ENCODE measurements at places on chromosomes 1 and 21. TPM values are rescaled to one million over a fixed set of nuclear protein-coding genes. Genes with fewer than 3 reads are reported as not detected.

DNA sequence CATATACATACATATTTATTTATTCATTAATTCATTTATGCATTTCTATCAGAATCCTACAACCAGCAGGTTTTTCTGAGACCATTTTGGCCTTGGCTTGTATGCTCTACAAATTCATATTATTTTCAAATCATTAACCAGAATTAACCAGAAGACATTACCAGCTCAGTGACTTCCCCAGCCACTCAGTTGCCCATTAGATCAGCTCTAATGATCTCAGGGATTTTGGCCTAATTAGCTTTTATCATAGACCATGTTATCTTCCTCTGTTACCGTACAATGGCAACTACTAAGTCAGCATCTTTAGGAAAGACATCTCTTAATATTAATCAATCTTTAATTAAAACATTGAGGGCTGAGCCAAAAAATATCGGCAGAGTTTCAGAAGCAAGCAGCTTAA is 90.3 kb upstream of the BMP8A start:
- no peak for DNase-seq
- H3K36me3 ChIP-seq: no peaks in the 10 kb centered on the region
- no peak overlapping the region for H3K27ac ChIP-seq
- H3K27me3 ChIP-seq: no peaks in the 10 kb centered on the region

DNA sequence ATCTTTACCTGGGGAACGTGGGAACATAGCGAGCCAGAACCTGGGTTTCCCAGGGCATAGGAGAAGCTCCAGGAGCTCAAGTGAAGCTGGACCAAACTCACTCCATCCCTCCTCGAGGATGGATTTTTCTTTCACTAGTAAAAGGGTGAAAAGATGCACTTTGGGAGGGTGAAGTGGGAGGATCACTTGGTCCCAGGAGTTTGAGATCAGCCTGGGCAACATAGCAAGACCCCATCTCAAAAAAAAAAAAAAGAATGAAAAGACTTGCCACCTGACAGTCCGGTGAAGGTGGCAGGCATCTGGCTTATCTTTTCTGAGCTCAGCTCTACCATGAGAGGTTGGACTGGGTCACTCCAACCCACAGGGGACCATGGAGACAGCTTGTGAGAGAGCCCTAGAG is 42.3 kb downstream of the CHAF1B start:
- no peaks in the 10 kb centered on the region for H3K36me3 ChIP-seq
- no peak for DNase-seq
- H3K27ac ChIP-seq: no peak overlapping the region

DNA sequence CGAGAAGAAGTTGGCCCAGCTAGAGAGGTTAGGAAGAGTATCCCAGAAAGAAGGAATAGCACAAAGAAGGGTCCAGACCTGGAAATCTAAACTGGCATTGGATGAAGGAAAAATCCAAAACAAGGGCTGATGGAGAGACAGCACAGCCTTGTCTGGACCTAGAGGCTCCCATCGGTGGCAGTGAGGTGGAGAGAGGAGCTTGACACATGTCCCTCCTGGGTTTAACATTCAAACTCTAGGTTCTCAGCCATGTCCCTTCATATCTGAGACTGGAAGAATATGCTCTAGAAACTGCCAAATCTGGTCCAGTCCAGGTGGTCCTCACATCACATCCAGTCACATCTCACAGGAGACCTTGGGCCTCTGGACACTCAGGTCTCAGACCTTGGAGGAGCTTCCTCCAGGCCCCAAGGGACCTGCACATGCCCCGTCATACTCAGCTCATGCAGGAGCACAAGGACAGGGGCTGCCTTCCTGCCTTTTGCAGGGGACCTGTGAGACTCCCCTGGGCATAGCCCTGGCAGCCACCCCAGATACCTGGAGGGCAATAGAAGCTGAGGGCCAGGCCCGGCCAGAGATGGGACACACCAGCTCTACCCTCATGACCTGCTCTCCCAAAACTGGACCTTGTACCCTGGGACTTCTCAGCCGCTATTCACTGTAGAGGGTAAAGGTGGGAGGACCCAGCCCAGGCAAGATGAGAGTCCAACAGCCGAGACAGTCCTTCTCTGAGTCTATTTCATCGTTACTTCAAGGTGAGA is 7.5 kb downstream of the TMEM125 start:
- peaks cover 12% of the 10 kb centered on the region for H3K4me1 ChIP-seq
- no peak overlapping the region for H3K4me3 ChIP-seq
- peak overlapping the region; percentile 21 for H3K27ac ChIP-seq
- no peaks in the 10 kb centered on the region for H3K36me3 ChIP-seq
- H3K27me3 ChIP-seq: no peaks in the 10 kb centered on the region

GRCh38 chr1:91091812-91092211 is 70.0 kb upstream of the ZNF644 start:
- no peaks in the 10 kb centered on the region for H3K36me3 ChIP-seq
- no peak overlapping the region for H3K27ac ChIP-seq
- no peaks in the 10 kb centered on the region for H3K4me1 ChIP-seq
- no peaks in the 10 kb centered on the region for H3K27me3 ChIP-seq
- no peak overlapping the region for H3K4me3 ChIP-seq

GRCh38 chr1:241237873-241238272 is 119.1 kb downstream of the RGS7 start:
- no peak overlapping the region for H3K27ac ChIP-seq
- DNase-seq: no peak
- H3K36me3 ChIP-seq: no peaks in the 10 kb centered on the region
- no peaks in the 10 kb centered on the region for H3K4me1 ChIP-seq

GRCh38 chr1:184931566-184931965 is 42.7 kb downstream of the NIBAN1 start:
- no peaks in the 10 kb centered on the region for H3K4me1 ChIP-seq
- DNase-seq: no peak
- no peaks in the 10 kb centered on the region for H3K36me3 ChIP-seq
- no peaks in the 10 kb centered on the region for H3K27me3 ChIP-seq
- no peak overlapping the region for H3K4me3 ChIP-seq

GRCh38 chr21:35475762-35476161 is 426.7 kb upstream of the RUNX1 start:
- H3K27me3 ChIP-seq: no peaks in the 10 kb centered on the region
- DNase-seq: no peak
- no peak overlapping the region for H3K4me3 ChIP-seq
- no peaks in the 10 kb centered on the region for H3K4me1 ChIP-seq
- H3K27ac ChIP-seq: peak overlapping the region; percentile 78

DNA sequence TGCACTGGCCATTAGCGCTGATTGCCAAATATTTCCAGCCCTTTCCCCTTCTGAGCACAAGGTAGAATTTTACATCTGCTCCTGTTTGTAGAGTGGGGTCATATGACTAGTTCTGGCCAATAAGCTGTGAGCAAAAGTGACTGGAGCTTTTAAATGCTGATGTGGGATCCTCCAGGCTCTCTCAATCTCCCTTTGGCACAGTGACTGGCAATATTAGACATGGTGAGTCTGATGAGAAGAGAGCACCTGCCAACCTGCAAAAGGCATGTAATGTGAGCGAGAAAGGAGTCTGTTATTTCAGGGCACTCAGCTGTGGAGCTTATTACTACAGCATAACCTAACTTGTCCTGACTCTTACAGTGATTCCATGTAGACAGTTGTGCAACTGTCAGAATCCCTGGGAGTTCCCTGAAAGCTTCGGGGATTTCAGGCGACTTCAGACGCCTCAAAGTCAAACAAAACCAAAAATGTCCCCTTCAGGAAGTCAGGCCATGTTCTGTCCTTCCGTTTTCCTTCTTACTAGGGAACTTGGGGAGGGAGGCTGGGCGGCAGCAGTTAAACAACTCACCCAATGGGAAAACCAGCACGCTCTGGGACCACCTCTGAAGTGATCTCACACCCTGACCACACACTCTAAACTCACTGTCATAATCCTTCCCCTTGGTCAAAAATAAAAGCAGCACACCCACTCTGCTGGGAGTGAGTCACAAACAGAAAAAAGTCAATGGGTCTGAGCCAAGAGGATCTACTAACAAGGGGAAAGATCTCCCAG is 3.6 kb upstream of the RASSF5 start:
- H3K36me3 ChIP-seq: no peaks in the 10 kb centered on the region
- DNase-seq: no peak
- H3K4me1 ChIP-seq: no peaks in the 10 kb centered on the region
- H3K27ac ChIP-seq: peak overlapping the region; percentile 74

- no peak overlapping the region for H3K27ac ChIP-seq
- no peaks in the 10 kb centered on the region for H3K36me3 ChIP-seq
- no peak for DNase-seq
- peaks cover 24% of the 10 kb centered on the region for H3K4me1 ChIP-seq
- no peaks in the 10 kb centered on the region for H3K27me3 ChIP-seq
- no peak overlapping the region for H3K4me3 ChIP-seq
Measured at GRCh38 chr21:41358193-41359166, 3.3 kb upstream of the MX2 start.

- H3K4me3 ChIP-seq: no peak overlapping the region
- no peaks in the 10 kb centered on the region for H3K36me3 ChIP-seq
- no peaks in the 10 kb centered on the region for H3K4me1 ChIP-seq
- H3K27me3 ChIP-seq: no peaks in the 10 kb centered on the region
- no peak overlapping the region for H3K27ac ChIP-seq
- DNase-seq: peak; percentile 43
Measured at GRCh38 chr1:16076865-16077238, 3.4 kb upstream of the FAM131C start.

Gene TEX38
- polyA plus RNA-seq: not detected

Gene RSPH1
- polyA plus RNA-seq: 3.8 TPM

Gene KCNQ4
- 1.4 TPM for polyA plus RNA-seq

Gene MPZ
- 3.5 TPM for polyA plus RNA-seq
